Hematopoietic multipotent progenitor cell (in vitro differentiated cells): ENCODE measurements at places on chromosomes 1 and 21. TPM values are rescaled to one million over a fixed set of nuclear protein-coding genes. Genes with fewer than 3 reads are reported as not detected.

- DNase-seq = no peak
Measured at GRCh38 chr1:247370786-247371732, 39.4 kb upstream of the ZNF496 start.

- DNase-seq = no peak
Measured at GRCh38 chr1:92854101-92854785, 22.4 kb downstream of the RPL5 start.

DNA sequence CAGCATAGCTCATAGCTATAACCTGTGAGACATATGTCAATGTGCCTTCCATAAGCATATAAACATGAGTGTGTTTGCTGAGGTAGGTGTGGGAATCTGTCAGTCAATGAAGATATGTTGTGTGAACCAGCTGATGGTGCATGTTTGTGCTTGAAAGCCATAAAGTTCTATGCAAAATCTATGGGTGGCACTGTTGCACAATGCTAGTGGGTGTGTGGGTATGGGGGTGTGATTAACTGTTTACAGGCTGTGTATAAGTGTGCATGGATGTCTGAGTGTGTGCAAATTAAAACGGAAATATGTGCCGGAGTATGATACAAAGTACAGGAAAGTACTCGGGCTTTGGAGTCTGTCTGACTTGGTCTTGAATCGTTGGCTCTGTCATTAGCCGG lies 1.0 kb upstream of the ATP2B4 start:
- no peak for DNase-seq

GRCh38 chr1:21620011-21620410 lies 49.1 kb downstream of the RAP1GAP start:
- DNase-seq = no peak

DNA sequence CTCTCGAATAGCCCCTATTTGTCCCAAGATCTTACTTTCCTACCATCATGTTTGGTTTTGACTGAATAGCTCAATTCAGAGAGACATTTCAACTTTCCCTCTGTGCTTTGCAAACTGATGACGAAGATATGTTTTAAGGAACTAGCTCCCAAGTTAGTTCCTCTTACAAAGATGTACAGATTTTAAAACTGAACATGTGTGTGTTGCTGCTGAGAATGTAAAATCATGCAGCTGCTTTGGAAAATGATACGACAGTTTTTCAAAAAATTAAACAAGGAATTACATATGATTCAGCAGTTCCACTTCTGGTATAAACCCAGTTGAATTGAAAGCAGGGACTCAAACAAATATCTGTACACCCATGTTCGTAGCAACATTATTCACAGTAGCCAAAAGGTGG lies 33.6 kb downstream of the KIF26B start:
- peak; percentile 84 for DNase-seq

GRCh38 chr1:17045634-17046333 lies 8.0 kb downstream of the SDHB start:
- peak; percentile 73 for DNase-seq

- DNase-seq = no peak
Measured at GRCh38 chr1:39668894-39669293, 3.0 kb downstream of the NT5C1A start.

GRCh38 chr1:207647671-207648333 lies 2.9 kb downstream of the CR1L start:
- DNase-seq = no peak

GRCh38 chr1:99537886-99538617 lies 107.9 kb upstream of the PALMD start:
- DNase-seq = no peak

- no peak for DNase-seq
Measured at GRCh38 chr1:53190210-53190611, 6.4 kb upstream of the CPT2 start.

DNA sequence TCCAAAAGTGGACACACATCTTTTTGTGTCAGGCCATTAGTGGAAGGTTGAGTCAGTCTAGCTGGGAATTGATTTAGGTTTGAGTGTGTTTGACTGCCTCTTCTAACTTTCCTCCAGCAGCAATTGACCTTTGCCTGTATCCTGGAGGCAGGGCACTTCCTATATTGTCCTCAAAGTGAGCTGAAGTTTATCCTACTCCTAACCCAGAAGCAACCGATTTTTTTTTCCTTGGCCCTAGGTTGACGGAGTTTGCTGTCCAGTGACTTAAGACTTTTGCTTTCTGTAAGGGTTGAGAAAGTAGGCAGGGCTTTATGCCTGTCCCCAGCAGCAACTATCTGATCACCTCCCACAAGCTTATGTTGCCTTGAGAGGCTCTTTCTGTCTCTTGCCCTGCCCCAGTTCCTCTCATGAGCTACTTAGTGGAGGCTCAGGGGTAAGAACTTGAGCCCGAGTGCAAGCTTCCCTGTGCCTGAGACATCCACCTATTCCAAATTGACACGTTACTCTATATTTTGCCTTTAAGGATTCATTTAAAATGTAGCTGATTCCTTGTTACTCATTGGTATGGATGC lies 30.9 kb downstream of the SLC35F3 start:
- no peak for DNase-seq

GRCh38 chr1:154493276-154493675 lies 8.7 kb upstream of the TDRD10 start:
- peak; percentile 26 for DNase-seq

- DNase-seq = no peak
Measured at GRCh38 chr21:30491963-30492428, at the start of gene KRTAP19-3. TSS of gene KRTAP19-3 (minus strand) at chr21:30492013. CDS start at chr21:30491957, 56 bp downstream.

DNA sequence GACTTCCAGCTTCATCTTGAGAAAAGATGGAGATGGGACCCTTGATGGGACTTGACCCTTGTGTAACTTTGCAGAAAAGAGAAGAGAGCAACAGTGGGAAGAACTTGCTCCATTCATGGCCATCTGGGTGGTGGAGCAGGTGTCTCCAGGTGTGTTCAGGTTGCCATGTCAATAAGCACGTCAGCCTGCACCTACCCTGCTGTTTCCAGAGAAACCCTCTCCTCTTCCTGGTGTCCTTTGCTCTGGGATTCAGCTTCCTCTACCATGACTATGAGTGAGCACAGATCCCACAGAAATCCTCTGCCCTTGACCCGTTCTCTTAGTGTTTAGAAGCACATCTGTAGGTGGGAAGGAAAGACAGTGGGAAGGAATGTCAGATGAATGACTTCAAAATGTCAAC lies 21.8 kb upstream of the OTUD3 start:
- no peak for DNase-seq

GRCh38 chr1:52203935-52204625 lies 62.2 kb downstream of the ZFYVE9 start:
- peak; percentile 15 for DNase-seq

DNA sequence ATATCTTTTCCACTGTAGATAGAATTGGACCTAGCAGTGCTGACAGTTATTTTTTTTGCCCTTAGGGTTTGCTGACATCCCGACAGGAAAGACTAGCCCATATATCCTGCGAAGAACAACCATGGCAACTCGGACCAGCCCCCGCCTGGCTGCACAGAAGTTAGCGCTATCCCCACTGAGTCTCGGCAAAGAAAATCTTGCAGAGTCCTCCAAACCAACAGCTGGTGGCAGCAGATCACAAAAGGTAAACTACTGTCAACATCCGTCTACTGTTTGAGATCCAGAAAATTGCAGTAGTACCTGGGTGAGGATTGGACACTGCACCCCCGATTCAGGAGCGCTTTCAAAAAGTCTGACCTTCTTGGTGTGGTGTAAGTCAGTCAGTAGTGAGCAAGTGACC lies 55.8 kb downstream of the CENPF start:
- DNase-seq = no peak

DNA sequence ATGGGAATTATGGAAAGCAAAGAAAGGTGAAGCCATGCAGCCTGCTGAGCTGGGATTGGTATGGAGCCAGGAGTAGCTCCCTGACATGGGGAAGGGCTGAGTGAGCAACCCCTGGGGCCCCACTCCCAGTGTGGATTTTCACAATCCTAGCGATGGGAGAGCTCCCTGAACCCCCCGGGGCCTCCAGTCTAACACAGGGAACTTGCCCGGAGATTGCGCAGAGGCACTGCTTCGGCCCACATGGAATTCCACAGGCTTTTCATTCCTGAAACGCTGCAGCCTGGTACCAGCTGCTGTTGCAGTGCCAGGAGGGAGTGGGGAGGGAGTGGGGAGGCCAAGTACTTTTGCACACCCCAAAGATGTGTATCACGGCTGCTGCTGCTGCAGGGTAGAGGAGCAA lies 110.4 kb upstream of the C21orf91 start:
- DNase-seq = no peak

GRCh38 chr1:216475659-216476276 lies 52.5 kb upstream of the USH2A start:
- DNase-seq = no peak

The RNF19B gene
- 23.2 TPM for total RNA-seq

The DNALI1 gene
- total RNA-seq = 0.54 TPM

The CELA3A gene
- not detected for total RNA-seq

The PAX7 gene
- total RNA-seq = under 0.01 TPM

The SH2D1B gene
- total RNA-seq = under 0.01 TPM

The MARK1 gene
- total RNA-seq = not detected

The C1orf56 gene
- total RNA-seq = 5.1 TPM

The CFAP107 gene
- not detected for total RNA-seq

The AVPR1B gene
- total RNA-seq = 3.8 TPM

The ADAMTSL4 gene
- total RNA-seq = 10.5 TPM

The FAM3B gene
- under 0.01 TPM for total RNA-seq
